ENCODE measurements at places on chromosomes 6 and 20. TPM values are rescaled to one million over a fixed set of nuclear protein-coding genes. Genes with fewer than 3 reads are reported as not detected.

GRCh38 chr6:3861424-3861823 lies 12.3 kb downstream of the FAM50B start:
- DNase-seq: no peak

ELOVL2 gene
- 1.8 TPM for total RNA-seq

SCRT2 gene
- total RNA-seq: not detected

GRCh38 chr6:144353871-144354314 lies 68.8 kb downstream of the UTRN start:
- no peak for DNase-seq

DNA sequence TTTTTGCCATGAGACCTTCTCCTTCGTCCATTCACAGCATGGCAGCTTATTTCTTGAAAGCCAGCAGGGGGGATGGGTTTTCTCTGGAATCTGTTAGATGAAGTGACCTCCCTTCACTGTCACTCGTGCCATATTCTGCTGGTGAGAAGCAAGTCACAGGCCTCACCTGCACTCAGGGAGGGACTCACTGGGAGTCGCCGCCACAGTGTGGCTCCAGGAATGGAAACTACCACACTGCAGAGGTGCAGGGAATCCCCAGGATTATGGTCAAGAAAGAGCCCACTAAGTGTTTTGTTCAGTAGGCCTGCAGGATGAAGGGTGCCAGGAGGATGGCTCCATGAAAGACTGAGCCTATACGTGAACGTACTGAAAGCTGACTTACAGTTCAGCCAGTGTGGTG lies 161.1 kb upstream of the AKAP12 start:
- no peak for DNase-seq

- no peak for DNase-seq
These were observed 19.5 kb upstream of the FAM8A1 start for GRCh38 chr6:17580518-17581048.

ECT2L gene
- 10.5 TPM for total RNA-seq

OPRM1 gene
- total RNA-seq: not detected

DNA sequence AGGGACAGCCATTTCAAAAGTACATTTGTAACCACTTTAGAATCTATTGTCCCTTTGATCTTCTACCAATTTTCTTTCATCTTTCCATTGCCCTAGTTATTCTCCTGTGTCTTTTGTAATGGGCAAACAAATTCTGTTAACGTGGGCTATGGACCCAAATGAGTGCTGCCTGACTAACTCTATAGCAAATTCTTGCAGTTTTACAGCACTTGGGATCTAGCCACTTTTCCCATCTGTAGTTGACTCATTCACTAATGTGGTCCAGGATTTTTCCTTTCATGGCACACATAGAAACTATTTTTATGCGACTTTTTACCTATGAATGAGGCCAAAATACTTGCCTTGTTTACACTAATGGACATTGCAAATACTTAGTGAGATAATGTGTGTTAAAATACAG lies 52.0 kb downstream of the GRIK2 start:
- no peak for DNase-seq

GRCh38 chr6:36756786-36757185 lies 59.2 kb downstream of the RAB44 start:
- DNase-seq: no peak

GPLD1 gene
- 0.81 TPM for total RNA-seq

- DNase-seq: no peak
These were observed 165.1 kb downstream of the RALGAPA2 start for GRCh38 chr20:20547221-20547875.

DNA sequence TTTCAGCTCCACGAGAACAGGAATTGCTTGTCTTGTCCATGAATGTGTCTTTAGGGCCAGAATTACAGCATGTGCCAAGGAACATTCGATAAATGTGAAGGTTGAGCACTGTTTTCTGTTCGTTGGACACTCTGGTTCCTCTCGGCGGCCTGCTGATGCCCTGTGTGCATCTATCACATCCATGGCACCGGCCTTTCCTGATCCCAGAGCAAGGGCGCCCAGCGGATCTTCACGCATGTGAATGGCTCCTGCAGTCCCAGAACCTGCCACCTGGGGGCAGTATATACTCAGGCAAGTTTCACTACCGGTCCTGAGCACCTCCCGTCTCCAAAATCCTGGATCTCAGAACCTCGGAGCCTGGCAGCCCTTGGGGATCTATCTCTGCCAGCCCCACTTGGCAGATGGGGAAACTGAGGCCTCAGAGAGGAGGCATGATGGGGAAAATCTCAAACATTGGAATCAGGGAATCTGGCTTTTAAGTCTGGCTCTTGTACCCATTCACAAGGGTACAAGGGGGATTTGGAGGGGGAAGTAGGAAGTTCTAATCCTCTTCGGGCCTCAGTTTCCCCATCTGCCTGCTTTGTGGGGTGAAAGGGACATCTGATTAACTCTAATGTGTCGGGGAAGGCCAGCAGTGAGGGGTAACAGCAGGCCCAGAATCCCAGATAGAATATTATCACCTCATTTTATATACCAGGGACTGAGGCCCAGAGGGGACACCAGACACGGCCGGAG lies 4.3 kb upstream of the CEBPB start:
- DNase-seq: peak; percentile 93

GRCh38 chr6:119284861-119285521 lies 64.6 kb downstream of the MAN1A1 start:
- no peak for DNase-seq

GSTA2 gene
- total RNA-seq: not detected

- no peak for DNase-seq
These were observed 123.0 kb downstream of the MAP3K7 start for GRCh38 chr6:90463874-90464273.

Measured in cardiac septum (tissue), 1 donor.